ENCODE measurements at places on chromosomes 3 and 15.

DNA sequence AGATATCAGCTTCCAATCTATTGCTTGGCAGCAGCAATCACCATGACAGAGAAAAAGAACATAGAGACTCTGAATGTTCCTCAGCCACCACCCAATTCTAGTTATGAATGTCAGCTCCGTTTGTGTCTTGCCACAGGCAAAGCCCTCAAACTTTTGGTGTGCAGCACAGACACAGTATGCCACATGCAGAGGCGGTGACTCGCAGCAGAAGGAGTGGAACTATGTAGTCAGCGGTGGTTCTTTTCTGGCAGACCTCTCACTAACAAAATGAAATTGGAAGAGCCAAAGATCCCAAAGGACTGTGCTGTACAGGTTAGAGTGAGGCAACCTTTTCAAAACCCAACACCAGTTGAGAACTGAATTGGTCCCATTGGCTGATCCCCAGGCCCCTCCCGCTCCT lies 220.9 kb downstream of the SLC9A9 start:
- DNase-seq, result no peak

GRCh38 chr3:46609212-46609721 lies 3.1 kb upstream of the FAM240A start:
- DNase-seq, result no peak

DNA sequence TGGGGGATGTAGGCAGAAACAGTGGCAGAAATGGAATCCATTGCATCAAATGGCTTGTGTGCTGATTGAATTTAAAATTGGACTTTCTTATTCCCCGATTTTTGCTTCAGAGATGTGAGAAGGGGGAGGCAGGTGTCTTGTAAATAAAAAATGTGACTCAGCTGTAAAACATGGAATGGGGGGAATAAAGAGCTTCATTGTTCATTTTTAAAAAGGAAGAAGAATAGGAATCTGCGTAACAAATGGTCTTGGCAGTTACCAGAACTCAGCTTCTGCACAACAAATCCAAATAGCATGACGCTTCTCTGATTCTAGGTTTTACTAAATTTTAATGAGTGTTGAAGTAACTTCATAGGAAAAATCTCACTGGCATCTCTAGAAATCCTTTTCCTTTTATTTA lies 323.9 kb upstream of the GBE1 start:
- no peak for DNase-seq

- no peak for DNase-seq
These were observed 165.9 kb downstream of the POLR2M start for GRCh38 chr15:57872281-57873030.

GRCh38 chr3:130699765-130700164 lies 46.9 kb downstream of the PIK3R4 start:
- peak; percentile 12 for DNase-seq

DNA sequence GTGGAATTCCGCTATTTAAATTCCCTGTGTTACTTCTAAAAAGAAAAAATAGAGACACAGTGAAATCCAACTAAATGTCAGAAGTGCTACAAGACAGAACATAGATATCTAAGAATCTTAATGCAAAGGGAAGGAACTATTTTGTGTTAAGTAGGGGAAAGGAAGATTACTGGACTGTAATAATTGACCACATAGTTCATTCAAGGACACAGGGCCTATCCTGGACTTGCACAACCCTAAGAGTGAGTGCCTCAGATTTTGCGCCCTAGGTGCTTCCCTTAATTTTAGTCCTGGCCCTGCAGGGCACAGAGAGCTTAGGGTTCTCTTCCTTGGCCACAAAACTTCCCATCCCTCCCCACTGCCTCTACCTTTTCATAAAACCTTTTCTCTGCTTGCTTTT lies 3.5 kb upstream of the IL20RB start:
- no peak for DNase-seq

DNA sequence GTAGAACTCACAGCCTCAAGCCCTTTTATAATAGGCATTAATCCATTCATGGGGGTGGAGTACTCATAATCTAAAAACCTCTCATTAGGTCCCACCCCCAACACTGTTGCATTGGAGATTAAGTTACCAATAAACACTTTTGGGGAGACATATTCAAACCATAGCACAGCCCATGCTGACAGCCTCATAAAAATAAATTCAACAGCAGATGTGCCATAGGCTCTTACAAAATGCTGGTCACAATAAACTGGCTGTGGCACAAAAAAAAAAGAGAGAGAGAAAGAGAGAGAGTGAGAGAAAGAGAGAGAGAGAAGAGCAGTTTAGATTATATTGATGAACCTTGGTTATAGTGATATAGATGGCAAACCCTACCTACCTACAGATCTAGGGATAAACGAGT lies 1000.9 kb downstream of the TUSC7 start:
- no peak for DNase-seq

GRCh38 chr3:152405915-152406802 lies 137.4 kb downstream of the MBNL1 start:
- DNase-seq, result no peak

DNA sequence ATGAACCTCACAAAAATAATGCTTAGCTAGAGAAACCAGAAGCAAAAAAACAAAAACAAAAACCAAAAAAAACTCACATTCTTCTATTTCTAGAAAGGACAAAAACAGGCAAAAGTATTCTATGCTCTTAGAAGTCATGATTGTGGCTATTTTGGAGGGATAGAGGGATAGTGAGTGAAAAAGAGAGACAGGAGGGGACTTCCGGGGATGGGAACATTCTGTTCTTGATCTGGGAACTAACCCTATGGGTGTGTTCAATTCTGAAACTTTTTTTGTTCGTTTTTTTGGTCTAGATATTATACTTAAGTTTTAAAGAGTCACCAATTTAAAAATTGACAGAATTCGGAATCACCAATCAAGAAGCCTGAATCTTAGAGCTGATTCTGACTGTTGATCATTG lies 120.0 kb upstream of the TPM1 start:
- no peak for DNase-seq

DNA sequence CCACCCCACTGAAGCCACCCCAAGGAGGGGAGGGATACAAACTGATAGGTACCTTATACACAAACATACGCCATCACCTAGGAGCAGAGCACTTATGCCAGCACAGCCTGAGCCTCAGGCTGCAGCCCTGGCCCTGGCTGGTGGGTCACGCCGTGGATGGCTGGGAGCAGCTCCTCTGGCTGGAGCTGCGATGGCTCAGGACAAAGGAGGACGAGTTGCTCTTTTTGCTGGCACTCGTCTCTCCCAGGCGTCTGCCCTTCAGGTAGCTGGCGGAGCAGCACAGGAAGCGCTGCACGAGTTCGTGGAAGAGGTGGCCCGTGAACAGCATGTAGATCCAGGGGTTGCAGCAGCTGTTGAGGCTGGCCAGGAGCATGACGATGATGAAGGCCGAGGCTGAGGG lies 16.6 kb downstream of the OXTR start:
- DNase-seq, result no peak

- DNase-seq, result no peak
These were observed 45.2 kb downstream of the CNTN6 start for GRCh38 chr3:1138036-1138435.

DNA sequence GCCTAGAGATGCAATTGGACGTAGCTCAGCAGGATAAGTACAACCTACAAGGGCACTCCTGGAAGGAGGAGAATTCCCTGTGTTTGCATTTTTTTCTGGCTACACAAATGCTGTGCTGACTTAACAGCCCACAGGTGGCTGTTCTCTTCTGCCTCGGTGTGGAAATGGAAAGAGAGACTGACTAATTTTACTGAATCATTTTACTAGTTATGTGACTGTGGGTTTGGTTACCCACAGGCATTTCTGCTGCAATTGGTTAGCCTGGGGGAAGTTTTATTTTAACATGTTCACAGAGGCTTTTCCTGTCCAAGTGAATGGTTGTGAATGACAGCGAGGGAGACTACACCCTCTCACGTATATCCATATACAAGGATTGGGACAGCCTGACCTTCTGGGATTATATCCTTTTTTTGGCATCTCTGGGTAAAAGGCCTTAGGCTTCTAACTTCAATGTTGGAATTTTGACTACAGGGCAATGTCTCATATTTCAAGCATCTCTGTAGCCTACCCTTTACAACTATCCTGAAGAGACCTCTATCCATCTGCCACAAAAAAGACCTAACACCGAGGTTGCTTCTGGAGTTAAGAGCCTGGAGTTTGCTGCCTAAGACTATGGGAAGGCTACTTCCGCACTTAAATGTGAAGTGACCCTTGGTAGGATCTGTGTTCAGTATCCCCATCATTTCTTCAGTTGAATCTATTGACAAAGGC lies 67.2 kb upstream of the TP63 start:
- no peak for DNase-seq

DNA sequence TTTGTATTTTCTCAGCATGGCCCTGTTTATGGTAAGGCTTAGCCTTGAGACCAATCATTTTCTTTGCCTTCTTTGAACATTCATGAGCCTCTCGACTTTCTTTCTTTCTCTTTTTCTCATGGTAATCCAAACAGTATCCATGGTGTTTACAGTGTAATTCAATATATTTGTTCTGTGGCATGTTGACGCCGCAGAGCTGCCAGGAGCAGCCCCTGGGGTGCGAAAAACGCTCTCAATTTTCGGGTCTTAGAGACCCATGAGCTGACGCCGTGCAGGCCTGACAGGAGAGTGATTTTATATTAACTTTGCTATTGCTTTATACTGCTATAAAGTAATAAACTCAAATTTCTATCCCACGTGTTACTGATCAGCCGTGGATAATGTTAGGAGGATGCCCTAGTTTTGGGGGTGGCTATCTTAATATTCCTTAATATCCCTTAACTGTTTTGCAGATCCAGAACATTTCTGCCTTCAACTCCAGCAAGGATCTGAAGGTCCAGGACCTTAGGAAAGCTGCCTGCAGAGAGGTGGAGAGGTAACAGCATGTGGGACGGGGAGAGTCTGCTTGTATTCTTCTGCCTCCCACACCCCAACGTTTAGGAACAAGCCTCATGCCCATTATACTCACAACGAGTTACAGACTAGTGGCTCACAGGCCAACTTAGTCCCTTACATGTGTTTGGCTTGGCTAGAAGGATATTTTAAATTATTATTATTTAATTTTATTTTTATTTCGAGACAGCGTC lies 29.3 kb upstream of the MYO1E start:
- DNase-seq, result peak; percentile 36

- DNase-seq, result no peak
These were observed 984.1 kb upstream of the GBE1 start for GRCh38 chr3:82745544-82745943.

DNA sequence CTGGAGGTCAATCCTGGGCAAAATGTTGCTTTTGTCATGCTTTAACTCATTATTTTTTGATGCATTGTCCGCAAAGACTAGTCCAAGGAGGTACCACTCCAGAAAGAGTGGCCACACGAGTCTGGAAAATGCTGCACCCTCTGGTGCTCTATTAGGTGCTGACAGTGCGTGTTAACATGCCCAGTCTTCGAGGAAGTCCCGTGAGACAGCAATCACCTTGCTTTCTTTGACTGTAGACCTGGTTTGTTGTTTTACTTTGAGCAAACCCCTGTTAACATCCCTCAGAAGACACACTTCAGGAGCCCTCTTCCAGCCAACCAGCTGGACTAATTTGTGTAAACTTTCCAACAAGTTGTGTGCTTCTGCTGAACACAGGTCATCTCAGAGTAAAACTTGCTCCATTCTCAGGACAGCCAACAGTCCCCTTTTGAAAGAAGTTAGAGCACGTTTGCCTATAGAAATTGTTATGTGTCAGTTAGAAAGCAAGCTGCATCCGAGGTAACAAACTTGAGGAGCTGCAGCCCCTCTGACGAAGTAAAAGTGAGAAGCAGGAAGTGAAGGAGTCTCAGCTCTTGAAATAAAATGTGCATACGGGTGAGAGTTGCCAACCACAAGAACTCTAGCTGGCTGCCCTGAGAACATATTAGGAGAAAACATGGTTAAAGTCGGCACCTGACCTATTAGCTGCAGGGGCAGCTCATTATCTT lies 205.0 kb downstream of the LPP start:
- DNase-seq, result no peak

DNA sequence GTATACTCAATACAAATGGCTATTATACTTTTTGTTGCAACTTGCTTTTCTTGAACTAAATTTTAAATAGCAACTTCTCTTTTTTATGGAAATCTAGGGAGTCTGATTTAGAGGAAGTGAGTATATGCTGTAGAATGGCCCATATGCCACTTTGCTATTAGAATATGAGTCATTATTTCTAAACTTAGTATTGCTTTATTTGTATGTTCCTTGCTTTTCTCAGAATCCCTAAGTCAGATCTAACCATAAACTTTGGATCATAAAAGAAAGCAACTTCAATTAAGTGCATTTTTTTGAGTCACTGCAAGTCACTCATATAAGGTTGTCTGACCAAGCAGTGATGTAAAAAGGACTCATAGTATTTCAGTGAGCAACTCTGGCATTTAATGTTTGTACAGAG lies 17.5 kb upstream of the SPTSSB start:
- DNase-seq, result no peak

DNA sequence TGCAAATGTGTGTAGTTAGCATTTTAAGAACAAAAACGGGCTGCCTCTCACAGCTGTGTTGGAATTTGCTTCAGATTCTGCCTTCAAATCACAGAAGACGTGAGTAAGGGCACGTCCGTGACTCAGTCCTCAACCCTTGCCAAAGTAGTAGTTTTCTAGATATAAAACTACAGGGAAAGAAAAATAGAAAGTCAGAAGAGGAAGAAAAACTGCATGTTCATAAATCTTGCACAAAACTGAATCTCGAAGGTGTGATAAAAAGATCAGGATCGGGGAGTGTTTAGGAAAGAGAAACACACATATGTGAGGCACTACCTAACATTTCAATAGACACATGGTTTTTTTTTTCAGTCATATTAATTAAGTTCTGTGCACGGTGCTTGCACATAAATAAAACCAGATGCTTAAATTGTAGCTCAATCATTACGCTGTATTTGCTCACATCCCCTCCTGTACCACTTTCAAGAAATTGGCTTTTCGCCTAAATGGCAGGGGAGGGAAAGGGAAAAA lies 71.7 kb downstream of the P3H2 start:
- no peak for DNase-seq

DNA sequence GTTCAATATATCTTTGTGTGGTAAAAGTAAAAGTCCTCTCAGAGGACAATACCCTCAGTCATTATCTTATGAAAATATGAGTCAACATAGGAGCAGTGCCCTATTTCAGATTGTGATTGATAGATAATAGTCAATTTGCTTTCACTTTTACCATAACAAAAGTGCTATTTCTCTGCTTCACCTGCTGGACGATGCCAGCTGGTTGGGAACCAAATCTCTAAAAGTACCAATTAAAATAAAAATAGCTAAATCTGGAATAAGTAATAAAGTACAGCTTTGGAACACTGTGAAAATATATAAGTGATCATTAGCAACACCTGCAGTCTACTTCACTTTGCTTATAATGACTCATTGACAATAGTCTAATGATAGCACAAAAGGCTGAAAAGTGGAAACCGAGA lies 390.3 kb upstream of the AGTR1 start:
- no peak for DNase-seq

DNA sequence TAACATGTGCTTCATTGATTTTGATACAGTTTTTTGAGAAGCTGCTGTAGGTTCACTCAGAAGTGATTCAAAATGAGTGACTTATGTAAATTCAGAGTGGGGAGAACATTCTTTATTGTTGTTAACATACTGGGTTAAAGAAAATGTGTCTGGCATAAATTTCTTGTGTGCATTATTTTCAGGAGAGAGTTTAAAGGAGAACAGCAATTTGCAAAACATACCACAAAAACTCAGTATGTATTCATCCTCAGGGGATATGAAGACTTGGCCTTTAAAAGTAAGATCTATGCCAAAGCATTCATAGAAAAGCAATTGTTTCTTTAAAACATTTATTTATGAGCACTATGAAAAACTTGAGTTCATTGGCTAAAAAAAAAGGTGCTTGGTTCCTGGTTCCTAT lies 1089.8 kb downstream of the ROBO2 start:
- no peak for DNase-seq

GRCh38 chr15:94047566-94047965 lies 183.8 kb upstream of the MCTP2 start:
- DNase-seq, result no peak

Measured in NCI-H2081 treated with DMSO at 0.1 percent for 48 hours (cell line).